CD4-positive, alpha-beta T cell treated with Interleukin-2 at 100 ng/mL for 4 hours (primary cell): ENCODE measurements at places on chromosomes 7 and 10.

- DNase-seq = no peak
These were observed 17.2 kb downstream of the CEP41 start for GRCh38 chr7:130423501-130424037.

- no peak for DNase-seq
These were observed 168.0 kb upstream of the LRRN3 start for GRCh38 chr7:110922906-110923305.

- DNase-seq = no peak
These were observed 70.5 kb downstream of the ZNF22 start for GRCh38 chr10:45071043-45071813.

- no peak for DNase-seq
These were observed 45.4 kb downstream of the PAX2 start for GRCh38 chr10:100790761-100791208.

GRCh38 chr7:159004411-159004810 is 140.3 kb downstream of the VIPR2 start:
- no peak for DNase-seq

DNA sequence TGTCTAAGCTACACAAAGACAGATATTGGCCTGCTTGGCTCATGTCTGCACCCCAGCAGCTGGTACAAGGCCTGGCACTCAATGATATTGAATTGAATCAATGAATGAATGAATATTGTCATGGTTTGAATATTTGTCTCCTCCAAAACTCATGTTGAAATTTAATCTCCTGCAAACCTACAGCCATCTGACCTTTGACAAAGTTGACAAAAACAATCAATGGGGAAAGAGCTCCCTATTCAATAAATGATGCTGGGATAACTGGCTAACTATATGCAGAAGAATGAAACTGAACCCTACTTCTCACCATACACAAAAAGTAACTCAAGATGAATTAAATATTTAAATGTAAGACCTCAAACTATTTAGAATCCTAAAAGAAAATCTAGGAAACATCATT is 144.7 kb downstream of the CYP26A1 start:
- DNase-seq = no peak

DNA sequence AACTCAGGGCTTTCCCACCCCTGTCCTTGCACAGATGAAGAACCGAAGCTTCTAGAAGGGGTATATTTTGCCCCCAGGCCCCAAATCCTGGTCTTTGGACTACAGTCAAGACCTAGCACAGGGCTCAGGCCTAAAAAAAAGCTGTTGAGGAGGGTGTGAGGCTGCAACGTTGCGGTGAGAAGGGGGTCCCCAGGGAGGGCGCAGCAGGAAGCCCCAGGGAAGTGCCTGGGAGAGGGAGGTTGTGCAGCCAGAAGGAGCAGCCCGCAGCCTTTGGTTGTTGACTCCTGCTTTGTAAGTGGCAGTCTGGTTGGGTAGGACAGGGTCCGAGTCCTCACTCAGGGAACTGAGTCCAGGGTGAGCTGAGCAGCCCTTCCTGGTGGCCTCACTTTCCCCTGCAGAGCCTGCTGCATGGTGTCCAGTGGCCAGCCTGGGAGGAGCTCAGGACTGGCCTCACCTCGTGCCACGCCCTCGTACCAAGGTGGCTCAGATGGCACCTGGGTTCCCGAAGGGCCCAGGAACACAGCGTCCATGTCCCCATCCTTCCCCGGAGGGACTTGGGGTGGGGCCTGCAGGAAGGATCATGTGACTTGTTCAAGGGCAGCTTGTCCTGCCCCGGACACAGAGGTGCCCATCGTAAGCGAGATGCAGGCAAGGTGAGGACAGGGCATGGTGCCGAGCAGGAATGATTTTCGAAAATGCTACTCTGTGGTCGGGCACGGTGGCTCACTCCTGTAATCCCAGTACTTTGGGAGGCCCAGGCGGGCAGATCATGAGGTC is 166.4 kb upstream of the TNRC18 start:
- DNase-seq = no peak

- no peak for DNase-seq
These were observed 55.6 kb upstream of the BET1 start for GRCh38 chr7:94059746-94060145.

- no peak for DNase-seq
These were observed 7.8 kb upstream of the PTPN12 start for GRCh38 chr7:77529279-77529678.

- peak; percentile 2 for DNase-seq
These were observed 13.4 kb downstream of the SLC29A4 start for GRCh38 chr7:5296015-5296610.

GRCh38 chr7:26653430-26654399 is 210.7 kb downstream of the SKAP2 start:
- no peak for DNase-seq

DNA sequence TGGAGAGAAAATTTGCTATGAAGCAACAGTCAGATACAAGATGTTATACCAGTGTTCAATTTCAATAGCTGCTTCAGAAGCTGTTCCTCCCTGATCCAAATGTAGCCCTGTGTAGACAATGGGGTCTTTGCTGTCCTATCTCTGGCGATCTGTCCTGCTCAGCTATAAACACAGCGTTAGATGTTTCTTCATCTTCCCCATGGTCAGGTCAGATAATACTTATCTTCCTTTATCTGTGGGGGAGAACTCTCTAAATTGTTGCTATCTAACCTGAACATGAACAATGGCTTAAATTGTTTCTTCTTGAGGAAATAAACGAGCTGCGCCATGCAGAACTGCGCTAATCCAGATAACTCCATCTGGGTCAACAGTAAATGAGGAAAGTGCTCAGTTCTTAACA is 15.6 kb upstream of the KIAA1217 start:
- no peak for DNase-seq

DNA sequence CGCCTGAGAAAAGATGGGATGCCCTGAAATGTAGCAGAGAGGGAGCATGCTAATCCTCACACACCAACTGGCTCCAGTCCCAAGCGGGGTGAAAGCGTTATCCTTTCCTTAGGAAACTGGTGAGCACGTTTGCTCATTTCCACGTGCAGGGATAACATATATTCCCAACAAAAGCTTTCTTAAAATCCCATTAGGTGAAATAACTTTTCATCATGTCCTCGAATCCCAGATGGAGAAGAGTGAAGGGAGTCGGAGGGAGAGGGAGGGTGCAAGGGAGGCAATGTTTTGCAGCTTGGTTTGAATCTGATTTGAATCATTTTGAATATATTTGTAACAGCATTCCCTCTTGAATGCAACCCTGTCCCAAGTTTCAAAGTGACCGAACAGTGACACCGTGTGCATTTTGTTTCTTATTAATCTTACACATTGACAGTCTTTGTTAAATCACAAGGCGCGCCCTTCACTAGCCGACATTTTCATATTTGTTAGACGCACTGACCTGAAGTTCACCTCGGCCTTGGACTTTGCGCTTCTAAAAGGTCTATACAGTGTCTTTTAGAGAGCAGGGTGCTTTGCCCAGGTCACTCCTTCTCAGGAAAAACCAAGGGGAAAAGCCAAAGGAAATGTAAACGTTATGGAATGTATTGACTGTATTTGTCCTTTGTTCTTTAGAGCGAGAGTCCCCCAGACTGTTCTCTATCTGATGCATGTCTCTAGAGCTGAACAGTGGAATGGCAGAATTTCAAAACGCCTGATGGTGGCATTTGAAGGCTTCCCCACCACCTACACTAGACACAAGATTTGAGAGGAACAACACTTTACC is 3.1 kb upstream of the HOXA4 start:
- DNase-seq = no peak

GRCh38 chr10:98172073-98172472 is 37.6 kb downstream of the R3HCC1L start:
- no peak for DNase-seq

- DNase-seq = no peak
These were observed 197.1 kb downstream of the DOCK4 start for GRCh38 chr7:112009081-112009480.

DNA sequence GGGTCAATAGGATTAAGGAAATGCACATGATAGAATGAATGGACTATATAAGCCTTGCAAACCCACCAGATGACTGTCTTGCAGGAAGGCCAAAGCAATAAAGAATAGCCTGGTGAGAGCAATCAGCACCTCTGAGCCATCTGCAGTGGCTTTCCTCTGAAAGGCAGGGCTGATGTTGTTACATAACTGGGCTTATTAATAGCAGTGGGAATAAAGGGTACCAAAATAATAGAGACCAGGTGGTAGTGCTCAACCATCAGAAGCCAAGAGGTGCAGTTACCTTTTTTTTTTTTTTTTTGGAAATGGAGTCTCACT is 16.8 kb upstream of the VPS26A start:
- DNase-seq = no peak

- no peak for DNase-seq
These were observed 205.4 kb upstream of the ZMIZ1 start for GRCh38 chr10:78863140-78863905.

DNA sequence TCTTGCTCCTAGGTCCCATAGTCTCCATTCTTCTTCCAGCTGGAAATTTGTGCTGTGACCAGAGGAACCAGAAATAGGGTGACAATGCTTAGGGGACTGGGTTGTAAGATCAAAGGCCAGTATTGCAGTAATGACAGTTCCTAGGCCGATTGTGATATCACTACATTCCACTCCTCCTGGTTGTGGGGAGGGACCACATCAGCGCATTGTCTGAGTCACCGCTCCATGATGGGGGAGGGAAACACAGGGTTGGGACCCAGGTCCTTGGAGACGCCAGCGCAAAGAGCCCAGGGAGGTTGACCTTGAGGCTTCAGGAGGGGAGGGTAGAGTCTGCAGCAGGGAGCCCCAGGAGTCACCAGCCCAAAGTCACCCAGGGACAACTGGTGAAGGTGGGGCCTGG is 20.8 kb upstream of the GGCT start:
- no peak for DNase-seq

DNA sequence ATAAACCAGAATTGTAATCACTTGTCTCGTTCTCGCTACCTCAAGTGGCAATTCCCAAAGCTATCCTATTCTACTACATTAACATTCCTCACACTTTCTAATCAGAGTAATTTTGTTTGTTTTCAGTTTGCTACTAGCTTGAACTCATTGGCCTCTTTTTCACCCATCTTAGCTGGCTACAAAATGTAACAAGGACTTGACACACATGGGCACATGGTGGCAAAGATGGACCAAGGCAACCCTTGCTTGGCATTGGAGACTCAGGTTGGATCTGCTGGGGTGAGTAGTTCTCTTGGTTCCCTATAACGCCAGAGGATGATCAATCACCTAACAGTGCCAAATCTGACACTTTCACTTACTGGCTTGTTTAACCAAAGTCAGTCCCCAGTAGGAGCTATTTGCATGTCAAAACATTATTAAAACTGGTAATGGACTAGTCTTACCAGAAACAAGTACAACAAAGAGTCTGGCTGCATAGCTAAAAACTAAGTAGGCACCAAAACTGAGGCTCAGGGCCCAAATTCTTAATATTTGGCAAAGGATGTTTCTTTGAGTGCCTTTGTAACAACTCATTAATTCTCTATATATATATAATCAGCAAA is 1.9 kb downstream of the USP6NL start:
- DNase-seq = no peak

GRCh38 chr10:119412244-119413092 is 130.1 kb downstream of the RGS10 start:
- DNase-seq = no peak

GRCh38 chr10:120017733-120018417 is 125.3 kb downstream of the SEC23IP start:
- no peak for DNase-seq

- DNase-seq = no peak
These were observed 15.2 kb downstream of the TMEM176B start for GRCh38 chr7:150784954-150785353.

- DNase-seq = no peak
These were observed 19.0 kb upstream of the CPN1 start for GRCh38 chr10:100100651-100101184.

GRCh38 chr7:47405921-47406800 is 175.8 kb downstream of the TNS3 start:
- DNase-seq = no peak

GRCh38 chr7:143369678-143370651 is 7.5 kb upstream of the FAM131B start:
- no peak for DNase-seq

DNA sequence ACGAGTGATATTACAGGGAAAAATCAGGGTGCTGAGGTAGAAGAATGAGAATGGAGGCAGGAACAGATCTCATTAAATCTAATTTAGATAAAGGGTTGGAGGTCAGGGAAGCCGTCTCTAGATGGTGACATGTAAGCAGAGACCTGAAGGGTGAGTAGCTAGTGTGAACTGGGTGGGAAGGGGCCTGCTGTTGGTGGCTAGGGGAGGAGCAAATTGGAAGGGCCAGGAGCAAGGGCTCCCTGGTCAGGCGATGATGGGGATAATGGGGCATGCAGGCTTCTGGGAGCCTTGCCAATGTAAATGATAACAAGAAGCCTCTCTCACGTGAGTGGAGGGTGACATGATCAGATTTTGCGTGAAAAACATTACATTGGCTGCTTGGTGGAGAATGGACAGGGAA is 76.3 kb downstream of the WDFY4 start:
- DNase-seq = no peak

DNA sequence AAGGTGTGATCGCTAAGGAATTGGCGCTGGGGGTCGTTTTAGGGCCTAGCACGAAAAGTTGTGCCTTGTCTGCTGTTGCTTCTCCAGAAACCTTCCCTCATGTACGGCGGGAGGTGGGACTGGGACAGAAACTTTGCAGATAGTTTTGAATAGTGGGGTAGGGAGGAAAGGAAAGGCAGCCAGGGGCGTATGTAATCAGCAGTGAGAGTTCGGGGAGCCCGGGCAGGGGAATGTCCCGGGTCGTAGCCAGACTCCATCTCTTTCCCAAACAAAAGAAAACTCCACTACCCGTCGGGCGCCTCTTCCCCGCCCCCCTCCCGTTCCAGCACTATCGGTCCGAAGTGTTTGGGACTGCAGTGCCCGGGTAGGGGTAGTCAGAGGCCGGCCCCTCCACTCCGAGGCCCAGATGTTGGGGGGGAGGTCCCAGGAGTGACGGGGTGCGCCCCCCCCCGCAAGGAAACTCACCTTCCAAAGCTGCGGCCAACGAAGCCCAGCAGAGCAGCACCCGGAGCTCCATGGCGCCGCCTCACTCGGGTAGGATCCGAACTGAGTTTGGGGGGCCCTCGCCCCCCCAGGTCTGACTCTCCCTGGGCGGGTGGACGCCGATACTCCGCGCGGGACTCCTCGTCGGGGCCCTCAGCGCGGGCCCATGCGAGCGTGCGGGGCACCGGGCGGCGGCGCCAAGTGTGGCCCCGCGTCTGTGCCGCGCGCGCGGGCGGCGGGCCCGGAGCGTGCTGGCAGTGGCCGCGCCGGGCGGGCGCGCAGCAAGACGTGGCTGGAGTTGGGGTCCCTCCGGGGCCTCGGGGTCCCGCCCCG is 601 bp downstream of the EPHB4 start:
- no peak for DNase-seq

GRCh38 chr7:157293413-157293788 is 43.4 kb upstream of the DNAJB6 start:
- no peak for DNase-seq
